ENCODE measurements at places on chromosomes 16 and 17.

GRCh38 chr16:85086347-85087291 lies 25.7 kb downstream of the CIBAR2 start:
- peak; percentile 83 for DNase-seq

DNA sequence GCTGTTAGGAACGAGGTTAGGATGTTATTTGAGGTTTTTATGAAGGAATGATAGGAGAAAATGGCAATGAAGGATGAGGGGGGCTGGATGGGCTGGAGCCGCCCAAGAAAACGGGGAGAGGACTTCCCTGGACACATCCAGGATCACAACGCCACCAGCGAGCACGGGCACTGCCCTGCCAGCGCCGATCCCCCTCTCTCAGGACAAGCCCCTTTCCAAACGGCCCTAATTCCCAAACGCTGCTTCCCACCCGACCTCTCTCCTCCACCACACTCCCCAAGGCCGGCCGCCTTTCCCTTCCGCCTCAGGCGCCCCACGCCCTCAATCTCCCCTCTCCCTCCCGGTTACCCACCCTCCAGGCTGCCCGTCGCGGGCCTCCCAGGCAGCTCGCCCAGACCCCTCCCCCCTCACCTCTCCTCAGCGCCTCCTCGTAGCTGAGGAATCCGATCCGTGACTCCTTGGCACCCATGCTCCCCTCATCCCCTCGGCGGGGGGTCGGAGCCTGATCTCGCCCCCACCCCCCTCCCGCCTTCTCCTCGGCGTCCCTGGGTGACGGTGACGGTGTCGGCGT lies 377 bp downstream of the USP32 start:
- DNase-seq, result no peak

GRCh38 chr17:34651402-34651811 lies 72.0 kb downstream of the TMEM132E start:
- DNase-seq, result no peak

DNA sequence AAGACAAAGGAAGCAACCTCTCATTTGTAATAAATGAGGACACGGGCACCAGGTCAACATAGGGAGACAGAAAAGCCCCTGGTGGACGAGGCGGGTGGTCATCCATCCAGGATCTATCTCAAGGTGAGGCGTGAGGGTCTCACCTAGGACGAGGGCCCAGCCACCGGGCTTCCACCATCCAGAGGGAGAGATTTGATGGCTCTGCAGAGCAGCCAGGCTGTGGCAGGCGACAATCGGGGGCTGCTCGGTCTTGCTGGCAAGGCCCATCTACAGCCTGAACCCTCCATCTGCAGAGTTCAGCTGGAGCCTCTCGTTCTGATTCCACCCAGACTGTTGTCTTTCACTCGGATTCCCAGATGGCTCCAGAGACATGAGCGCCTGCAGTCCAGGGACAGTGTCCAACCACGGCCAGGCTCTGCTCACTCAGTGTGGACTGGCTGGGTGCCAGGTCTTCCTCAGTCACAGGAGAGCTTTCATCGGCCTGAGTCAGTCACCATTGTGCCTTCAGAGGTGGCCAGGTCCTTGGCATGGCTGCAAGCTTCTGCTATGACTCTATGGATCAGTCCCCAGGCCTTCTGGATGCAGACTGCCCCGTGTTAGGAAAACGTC lies 5.9 kb downstream of the LITAFD start:
- DNase-seq, result no peak

- no peak for DNase-seq
Observed at GRCh38 chr16:68296291-68296690, 14.5 kb downstream of the SLC7A6OS start.

- no peak for DNase-seq
Observed at GRCh38 chr16:12318661-12319427, 342.3 kb downstream of the SNX29 start.

DNA sequence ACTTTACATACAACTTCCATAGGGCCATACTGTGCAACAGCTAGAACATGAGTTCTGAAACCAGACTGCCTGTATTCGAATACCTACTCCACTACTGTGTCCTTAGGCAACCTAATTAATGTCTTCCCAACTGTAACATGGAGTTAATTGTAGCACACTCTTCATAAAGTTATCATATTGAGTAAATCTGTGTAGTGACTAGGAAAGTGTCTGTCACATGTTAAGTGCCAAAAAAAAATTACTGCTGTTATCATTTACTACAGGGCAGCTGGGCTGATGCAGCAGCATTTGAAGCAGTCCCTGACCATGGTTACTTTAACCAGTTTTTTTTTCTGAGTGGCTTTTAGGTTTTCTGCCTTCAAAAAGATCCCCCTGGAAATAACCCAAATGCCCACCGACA lies 10.9 kb upstream of the ZNF23 start:
- DNase-seq, result no peak

DNA sequence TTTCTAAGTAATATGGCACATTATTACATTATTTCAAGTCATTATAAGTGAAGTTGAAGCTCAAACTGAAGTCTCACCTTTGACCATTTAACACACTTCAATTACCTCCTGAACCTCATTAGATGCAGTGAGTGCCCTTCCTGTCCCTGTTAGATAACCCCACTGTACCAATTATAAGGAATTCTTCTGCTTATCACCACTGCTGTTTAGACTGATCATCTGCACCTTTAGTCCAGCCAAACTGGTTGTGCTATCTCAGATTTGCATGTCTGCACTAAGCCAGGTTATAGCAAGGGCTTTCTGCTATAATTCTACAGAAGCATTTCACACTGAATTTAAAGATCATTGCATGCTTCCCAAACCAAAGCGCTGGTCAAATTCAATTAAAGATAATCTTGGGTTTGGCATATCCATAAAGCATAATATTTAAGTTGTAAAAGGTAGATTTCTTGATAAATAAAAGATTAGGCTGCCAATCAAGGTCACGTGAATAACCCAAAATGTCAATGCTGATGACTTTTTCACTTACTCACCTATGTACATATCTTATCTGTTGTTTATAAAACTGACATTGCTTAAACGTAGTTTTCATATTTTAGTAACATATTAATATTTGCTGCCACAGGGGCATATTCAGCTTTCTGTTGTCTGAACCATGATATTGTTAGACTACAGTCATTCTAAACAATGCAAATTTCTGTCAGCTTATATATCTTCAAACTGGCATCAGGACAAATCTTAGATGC lies 11.9 kb downstream of the ITFG1 start:
- DNase-seq, result no peak

DNA sequence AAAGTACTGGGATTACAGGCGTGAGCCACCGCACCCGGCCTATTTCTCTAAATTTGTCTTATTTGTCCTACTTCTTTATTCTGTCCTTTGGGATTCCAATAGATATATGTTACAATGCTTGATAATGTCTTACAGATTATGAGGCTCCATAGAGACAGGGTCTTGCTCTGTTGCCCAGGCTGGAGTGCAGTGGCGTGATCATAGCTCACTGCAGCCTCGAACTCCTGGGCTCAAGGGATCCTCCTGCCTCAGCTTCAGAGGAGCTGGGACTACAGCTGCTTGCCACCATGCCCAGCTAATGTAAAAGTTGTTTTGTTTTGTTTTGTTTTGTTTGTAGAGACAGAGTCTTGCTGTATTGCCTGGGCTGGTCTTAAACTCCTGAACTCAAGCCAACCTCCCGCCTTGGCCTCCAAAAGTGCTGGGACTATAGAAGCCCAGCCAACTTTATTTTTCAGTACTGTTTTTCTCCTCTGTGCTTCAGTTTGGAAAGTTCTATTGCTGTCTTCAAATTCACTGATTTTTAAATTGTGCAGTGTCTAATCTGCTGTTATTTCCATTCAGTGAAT lies 10.3 kb downstream of the ANKRD13B start:
- DNase-seq, result no peak

DNA sequence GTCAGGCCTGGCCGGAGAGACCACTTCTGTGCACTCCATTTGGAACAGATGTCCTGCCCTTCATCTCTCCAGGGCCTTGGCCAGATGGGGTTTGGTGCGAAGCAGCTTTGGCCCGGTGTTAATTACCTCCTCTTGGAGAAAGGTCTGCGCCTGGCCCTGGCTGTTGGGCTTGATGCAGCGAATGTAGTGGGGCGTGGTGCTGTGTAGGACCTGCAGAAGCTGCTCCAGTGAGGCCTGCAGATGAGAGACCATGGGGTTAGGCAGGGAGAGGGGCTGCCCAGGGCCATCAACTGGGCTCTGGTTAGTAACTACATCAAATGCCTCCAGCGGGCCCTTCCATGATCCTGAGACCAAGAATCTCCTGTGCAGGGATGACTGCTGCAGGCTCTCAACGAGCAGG lies 18.7 kb downstream of the ZNHIT3 start:
- DNase-seq, result no peak

DNA sequence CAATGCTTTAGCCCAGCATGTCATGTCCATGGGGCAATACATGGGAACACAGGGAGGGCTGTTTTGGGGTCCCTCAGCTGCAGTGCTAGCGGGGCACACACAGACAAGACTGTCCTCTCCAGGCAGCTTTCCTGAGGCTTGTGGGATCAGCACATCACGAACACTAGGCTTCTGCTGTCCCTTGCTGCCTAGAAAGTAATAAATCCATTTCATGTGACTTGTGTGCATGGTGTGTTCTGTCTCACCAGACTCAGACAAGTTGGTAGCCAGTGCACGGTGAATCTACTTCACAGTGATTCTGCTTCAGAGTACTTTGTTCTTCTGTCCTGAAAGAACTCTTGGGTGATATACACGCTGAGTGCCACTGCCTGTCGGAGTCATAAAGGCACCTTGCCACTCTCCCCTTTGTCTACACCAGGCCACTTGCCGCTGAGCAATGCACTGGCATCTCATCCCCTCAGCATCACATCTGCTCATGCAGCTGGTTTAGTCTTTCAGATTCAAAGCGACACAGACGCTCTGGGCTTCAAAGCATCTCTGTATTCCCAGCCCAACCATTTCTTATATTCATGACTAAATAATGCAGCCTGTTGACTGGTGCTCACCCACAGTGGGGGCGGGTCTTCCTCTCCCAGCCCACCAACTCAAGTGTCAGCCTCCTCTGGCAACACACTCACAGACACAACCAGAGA lies 95.2 kb upstream of the COX10 start:
- no peak for DNase-seq

DNA sequence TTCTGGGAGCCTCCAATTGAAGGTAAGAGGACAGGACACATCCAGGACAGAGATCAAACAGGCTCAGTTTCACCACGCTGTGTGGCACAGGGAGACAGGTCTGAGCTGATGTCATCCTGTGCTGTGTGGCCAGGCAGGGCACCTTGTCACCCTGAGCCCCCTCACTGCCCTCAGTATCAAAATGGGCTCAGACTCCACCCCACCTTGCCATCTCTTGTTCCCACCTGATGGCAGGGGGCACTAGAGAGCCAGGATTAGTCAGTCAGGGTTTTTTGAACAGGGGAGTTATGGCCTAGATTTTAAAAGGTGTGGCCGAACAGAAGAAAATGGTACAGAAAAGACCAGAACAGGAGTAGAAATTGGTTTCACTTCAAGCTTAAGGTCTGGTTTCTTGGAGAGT lies 2.6 kb downstream of the KAT2A start:
- DNase-seq, result peak; percentile 61

- no peak for DNase-seq
Observed at GRCh38 chr17:72882426-72882825, 210.1 kb downstream of the SLC39A11 start.

GRCh38 chr17:32625971-32626370 lies 139.2 kb downstream of the CDK5R1 start:
- no peak for DNase-seq

DNA sequence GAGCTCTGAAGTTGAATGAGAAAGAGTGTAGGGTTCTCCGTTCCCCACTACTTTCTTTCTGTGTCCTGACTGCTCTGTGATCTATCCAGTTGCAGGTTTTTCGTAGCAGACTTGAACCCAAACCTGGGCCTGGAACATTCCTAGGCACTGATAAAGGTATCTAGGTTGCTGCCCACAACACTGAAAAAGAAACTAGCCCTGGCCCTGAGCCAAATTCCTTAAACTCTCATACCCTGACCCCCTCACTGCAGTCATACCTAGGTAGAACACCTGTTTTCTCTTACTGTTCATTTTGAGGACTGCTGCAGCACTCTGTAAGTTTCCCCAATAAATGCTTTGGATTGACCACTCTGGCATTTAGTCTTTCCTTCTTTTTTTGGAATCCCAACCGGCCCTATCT lies 5.4 kb downstream of the HYDIN start:
- no peak for DNase-seq

DNA sequence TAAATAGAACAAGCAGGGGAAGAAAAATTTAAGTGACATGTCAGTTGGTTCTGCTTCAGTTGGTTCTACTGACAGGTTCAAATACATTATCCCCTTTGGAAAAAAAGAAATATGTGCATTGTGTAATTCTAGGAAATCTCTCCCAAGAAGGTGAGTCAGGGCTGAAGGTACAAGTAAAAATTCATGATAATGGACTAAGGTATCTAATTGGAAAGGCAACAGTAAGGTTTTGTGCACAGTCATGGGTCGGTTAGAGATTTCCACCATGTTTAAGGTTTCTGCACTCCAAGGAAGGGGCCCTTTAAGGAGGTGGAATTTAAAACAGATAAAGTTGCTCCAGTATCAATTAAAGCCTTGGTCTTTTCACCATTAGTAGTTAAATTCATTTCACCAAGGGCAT lies 17.9 kb upstream of the B4GALNT2 start:
- no peak for DNase-seq
